ENCODE measurements at places on chromosomes 7 and 10. TPM values are rescaled to one million over a fixed set of nuclear protein-coding genes. Genes with fewer than 3 reads are reported as not detected.

The PDSS1 gene
- 34.7 TPM for total RNA-seq

DNA sequence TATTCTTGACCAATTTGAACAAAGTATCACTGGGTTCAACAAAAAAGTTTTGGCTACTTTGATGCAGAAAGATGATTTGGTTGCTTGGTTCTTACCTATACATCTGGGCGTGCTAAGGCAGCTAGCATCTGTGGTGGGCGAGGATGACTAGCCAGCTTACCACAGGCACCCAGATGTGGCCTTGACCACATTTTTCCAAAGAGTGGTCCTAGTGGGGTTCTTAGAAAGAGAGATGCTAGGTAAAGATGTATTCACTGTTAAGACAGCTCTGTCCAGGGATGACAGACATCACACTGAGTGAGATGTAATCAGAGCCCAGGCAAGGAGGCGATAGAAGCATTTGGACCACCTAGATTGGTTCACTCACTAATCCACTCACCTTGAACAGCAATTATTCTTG lies 785 bp downstream of the DNTT start:
- DNase-seq = no peak
- H3K36me3 ChIP-seq = no peaks in the 10 kb centered on the region
- H3K27ac ChIP-seq = no peak overlapping the region

The HKDC1 gene
- not detected for total RNA-seq

DNA sequence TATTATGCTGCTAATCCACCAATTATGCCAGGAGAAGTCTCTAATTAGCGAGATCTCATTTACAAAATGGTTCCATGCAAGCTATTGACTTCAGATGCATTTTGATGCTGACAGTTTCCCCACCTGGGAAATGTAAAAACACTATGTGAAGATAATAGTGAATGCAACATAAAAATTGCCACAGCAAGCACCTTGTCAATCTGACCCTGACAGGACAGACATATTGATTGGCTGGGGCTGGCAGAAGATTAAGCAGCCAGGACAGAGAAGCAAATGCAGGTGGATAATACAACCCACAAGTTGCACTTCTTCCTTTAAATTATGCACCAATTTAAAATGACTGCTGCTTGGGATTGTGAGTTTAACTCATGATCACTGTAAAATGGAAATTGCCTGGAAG lies 642.8 kb upstream of the POT1 start:
- DNase-seq = no peak
- no peak overlapping the region for H3K27ac ChIP-seq
- no peaks in the 10 kb centered on the region for H3K4me1 ChIP-seq
- no peaks in the 10 kb centered on the region for H3K27me3 ChIP-seq

The TMEM273 gene
- 58.0 TPM for total RNA-seq

The TMEM176B gene
- 0.27 TPM for total RNA-seq

- H3K4me1 ChIP-seq = no peaks in the 10 kb centered on the region
- no peak overlapping the region for H3K27ac ChIP-seq
- no peak overlapping the region for H3K4me3 ChIP-seq
- DNase-seq = no peak
Observed at GRCh38 chr7:37531225-37531624, 82.6 kb upstream of the ELMO1 start.

DNA sequence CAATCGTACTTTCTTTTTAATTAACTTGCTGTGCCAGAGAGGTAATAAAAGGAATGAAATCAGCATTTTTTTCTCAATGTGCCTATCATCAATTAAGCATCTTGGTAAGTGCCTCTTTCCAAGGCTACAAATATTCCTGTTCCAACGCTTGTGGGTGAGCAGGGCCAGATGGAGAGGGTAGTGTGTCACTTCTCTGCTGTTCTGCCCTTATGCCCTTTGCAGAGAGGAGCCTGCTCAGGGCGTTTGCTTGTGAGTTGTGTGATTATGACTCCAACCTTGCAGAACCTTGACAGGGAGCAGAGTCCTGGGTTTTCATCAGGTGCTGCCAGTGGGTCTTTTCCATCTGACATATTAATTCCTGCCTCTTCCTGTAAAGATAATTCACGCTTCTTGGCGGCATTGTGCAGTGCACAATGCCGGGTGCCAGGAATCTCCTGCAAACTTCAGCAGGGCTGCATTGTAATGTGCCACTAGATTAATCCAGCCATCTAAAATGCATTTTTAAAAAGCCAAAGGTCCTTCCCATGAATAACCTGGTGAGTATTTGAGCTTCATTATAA lies 234.4 kb downstream of the ARHGAP12 start:
- no peak overlapping the region for H3K4me3 ChIP-seq
- H3K27ac ChIP-seq = no peak overlapping the region

The LFNG gene
- 28.0 TPM for total RNA-seq

DNA sequence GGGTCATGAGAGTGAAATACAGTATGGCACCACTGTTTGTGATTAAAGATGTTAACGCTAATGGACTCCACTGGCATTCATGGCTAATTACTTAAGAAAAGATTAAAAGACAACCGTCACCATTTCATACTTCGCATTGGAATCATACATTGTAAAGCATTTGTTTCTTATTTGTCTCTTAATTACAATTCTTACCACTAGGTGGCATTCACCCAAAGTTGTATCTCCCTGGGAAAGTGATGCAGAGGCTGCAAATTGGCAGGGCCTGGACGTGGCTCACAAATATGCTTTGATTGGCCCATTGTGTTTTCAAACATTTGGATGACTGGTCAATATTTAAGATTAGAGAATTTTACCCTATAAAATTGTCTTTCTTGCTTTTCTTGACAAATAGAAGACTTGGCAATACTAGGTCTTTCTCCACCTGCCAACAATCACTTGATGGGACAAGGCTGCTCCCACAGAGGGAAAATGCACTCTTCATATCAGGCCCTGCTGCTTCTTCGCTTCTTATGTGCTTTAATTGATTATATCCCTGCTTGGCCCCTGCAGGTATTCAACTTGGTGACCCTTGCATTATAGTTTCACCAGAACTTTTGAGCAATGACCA lies 72.1 kb upstream of the STARD3NL start:
- peak; percentile 35 for DNase-seq
- no peak overlapping the region for H3K27ac ChIP-seq
- H3K36me3 ChIP-seq = no peaks in the 10 kb centered on the region
- H3K4me3 ChIP-seq = no peak overlapping the region
- H3K27me3 ChIP-seq = peaks cover 4% of the 10 kb centered on the region

The STRIP2 gene
- 25.0 TPM for total RNA-seq

DNA sequence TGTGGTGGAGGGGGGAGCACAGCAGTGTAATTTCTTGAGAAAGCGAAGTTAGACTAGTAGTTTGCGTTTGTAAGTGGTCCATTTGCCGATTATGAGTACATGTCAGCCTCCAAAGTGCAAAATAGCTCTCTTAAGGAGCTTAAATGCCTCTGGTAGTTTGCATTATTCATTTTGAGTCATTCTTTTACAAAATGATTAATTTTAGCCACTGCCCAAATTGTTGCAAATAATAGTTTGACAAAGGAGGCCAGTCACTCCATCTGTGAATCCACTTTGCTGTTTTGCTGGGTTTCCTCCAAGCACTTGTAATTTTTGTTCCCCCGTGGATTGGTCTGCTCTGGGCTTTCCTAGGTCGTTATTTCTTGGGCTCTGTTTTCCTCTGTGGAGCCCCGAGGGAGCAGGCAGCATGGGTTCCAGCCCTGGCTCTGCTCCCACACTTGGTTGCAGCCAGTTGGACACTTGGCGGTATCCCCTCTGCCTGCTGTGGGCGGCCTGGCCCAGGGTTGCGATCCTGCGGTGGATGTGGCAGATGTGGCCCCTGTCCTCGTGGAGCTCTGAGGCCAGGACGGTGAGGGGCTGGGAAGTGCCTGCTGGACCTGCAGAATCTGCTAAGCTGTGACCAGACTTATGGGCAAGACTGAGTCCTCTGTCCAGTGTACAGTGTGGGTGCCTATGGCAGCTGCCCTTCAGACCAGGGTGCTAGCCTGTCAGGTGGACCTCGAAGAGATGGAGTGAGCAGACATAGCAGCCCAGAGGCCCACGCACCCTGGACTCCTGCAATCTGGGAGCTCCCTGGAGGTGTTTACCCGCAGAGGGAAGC lies 129.1 kb upstream of the BTBD16 start:
- H3K36me3 ChIP-seq = no peaks in the 10 kb centered on the region
- no peak for DNase-seq
- no peaks in the 10 kb centered on the region for H3K4me1 ChIP-seq

- peaks cover 23% of the 10 kb centered on the region for H3K4me1 ChIP-seq
- H3K4me3 ChIP-seq = peak overlapping the region; percentile 62
- peaks cover 31% of the 10 kb centered on the region for H3K36me3 ChIP-seq
Observed at GRCh38 chr7:93146472-93147141, 1.6 kb downstream of the SAMD9L start.

DNA sequence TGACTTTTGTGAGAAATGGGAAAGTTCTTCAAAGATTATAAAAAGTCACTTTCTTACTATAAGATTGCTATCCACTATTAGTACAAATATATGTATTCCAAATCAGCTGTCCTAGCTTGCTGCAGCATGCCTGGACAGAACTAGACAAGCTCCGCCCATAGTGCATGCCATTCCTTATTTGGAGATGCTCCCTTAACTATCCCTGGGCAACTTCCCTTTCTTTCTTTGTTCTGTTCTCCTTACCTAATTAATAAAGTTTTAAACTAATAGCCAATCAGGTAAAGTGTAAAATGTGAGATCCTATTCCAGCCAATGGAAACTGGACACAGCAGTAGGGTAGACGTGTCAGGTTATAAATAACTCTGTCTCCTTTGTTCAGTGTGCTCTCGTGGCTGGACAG lies 281.9 kb downstream of the CAMK1D start:
- H3K4me1 ChIP-seq = peaks cover 20% of the 10 kb centered on the region
- no peak overlapping the region for H3K27ac ChIP-seq
- no peak overlapping the region for H3K4me3 ChIP-seq
- H3K27me3 ChIP-seq = no peaks in the 10 kb centered on the region
- H3K36me3 ChIP-seq = no peaks in the 10 kb centered on the region

- no peak overlapping the region for H3K4me3 ChIP-seq
- no peak for DNase-seq
- H3K27me3 ChIP-seq = peaks cover 3% of the 10 kb centered on the region
- H3K27ac ChIP-seq = no peak overlapping the region
- no peaks in the 10 kb centered on the region for H3K4me1 ChIP-seq
Observed at GRCh38 chr7:44318332-44318731, 7.1 kb downstream of the CAMK2B start.

The CALML5 gene
- total RNA-seq = not detected

The UPK3B gene
- total RNA-seq = 0.42 TPM

- DNase-seq = peak; percentile 44
- no peaks in the 10 kb centered on the region for H3K36me3 ChIP-seq
- H3K4me1 ChIP-seq = peaks cover 43% of the 10 kb centered on the region
- H3K27me3 ChIP-seq = no peaks in the 10 kb centered on the region
- H3K27ac ChIP-seq = no peak overlapping the region
Observed at GRCh38 chr7:50303335-50304128, 984 bp upstream of the IKZF1 start.
